ENCODE measurements at places on chromosomes 12 and 14.

DNA sequence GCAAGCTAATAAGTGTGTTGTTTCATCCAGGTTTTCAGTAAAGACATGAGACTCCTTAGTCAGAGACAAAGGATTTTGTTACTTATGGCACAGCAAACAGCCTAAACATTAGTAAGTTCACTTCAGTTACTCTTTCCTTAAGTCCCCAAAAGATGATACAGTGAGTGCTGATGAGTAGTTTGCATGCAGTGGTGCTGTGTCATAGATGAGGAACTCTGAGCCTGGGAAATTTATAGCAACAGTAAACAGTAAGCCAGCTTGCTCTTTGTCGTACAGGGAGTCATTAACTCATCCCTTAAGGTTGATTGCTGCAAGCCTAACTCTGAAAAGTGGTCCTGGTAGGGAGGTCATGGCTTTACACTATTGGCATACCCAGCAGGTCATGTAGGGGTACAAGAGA is 208.6 kb upstream of the OR4E1 start:
- DNase-seq = no peak

- no peak for DNase-seq
Observed at GRCh38 chr14:34667007-34667406, 37.1 kb upstream of the SNX6 start.

DNA sequence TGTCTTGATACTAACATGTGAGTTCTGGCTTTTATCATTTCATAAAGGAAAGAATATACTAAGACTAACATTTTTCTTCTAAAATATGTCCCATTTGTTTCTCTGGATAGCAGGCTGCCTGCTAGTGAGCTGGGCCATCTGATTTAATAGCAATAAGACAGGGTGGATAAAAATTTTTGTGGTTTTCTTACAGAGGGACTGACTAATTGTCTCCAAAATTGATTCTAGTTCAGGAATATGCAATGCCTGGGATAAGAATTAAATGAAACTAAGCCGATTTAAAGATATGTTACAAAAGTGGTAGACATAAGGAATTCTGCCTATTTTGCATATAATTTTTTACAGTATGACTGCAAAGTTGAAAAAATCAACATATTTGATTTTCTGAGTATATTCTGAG is 252.9 kb upstream of the NAV3 start:
- DNase-seq = no peak

DNA sequence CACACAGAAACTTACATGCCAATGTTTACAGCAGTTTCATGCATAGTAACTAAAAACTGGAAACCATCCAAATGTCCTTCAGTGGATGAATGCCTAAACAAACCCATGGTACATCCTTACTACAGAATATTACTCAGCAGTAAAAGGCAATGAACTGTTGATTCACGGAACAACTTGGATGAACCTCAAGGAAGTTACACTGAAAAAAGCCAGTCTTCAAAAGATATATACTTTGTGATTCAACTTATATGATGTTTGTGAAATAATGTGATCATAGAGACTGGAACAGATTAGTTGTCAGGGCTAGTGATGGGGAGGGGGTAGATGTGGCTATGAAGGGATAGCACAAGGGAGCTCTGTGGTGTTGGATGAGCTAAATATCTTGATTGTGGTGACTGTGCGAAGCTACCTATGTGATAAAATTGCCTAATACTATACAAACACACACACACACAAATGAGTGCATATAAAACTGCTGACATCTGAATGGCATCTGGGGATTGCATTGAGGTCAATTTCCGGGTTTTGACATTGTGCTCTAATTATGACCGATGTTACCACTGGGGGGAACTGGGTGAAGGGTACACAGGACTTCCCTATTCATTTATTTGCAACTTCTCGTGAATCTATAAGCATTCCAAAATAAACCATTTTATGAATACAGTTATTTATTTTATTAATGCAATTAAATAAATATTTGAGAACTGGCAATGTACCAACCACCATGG is 94.3 kb downstream of the RIN3 start:
- DNase-seq = no peak

GRCh38 chr12:132131229-132131628 is 12.9 kb downstream of the DDX51 start:
- DNase-seq = no peak

GRCh38 chr12:114440270-114441038 is 34.5 kb upstream of the TBX5 start:
- DNase-seq = no peak

DNA sequence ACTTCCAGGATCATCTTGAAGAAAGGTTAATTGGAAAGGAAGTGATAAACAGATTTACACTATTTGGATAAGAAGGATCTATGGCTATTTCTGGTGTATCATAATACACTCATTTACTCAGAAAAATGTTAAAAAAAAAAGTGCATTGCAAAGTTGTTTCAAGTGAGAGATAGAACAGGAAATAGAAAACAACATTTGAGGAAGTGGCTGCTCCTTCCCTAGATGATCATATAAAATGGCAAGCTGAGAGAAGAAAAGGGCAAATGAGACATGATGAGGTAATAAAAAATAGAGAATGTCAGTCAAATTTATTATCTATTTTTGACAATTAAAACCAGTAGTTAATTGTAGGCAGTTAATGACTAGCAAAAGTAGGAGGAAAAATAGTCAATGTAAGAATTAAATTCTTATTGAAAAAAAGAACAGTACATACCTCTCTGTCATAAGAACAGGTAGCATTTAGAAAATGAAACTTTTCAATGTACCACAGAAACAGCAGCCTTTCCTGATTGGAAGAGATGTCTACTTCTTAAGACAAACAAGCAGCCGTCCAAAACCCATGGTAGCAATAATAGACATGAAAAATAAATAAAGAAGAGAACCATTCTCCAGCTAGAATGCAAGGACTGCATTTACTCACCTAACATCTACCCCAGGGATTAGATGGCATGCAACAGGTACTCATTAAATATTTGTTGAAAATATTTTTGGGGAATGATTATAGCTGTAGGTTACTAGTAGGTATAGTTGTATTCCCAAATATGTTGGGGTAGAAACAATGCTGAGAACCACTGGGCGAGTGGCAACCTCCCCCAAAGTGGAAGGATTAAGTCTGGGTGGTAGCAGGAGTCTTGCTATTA is 63.9 kb upstream of the GRIP1 start:
- DNase-seq = no peak

DNA sequence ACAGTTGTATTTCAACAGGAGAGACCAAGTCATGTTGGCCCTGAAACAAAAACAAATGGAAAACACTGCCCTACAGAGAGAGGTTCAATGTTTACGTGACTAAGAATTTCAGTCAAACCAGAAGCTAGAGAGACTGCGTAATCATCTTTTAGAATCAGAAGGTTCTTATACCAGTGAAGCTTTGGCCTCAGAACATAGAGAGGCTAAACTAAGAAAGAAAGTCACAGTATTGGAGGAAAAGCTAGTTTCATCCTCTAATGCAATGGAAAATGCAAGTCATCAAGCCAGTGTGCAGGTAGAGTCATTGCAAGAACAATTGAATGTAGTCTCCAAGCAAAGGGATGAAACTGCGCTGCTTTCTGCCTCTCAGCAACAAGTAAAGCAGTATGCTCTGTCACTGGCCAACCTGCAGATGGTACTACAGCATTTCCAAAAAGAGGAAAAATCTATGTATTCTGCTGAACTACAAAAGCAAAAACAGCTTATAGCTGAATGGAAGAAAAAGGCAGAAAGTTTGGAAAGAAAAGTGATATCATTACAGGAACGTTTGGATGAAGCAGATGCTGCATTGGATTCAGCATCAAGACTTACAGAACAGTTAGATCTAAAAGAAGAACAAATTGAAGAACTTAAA is 32.5 kb upstream of the NUAK1 start:
- no peak for DNase-seq

- no peak for DNase-seq
Observed at GRCh38 chr12:19596434-19597166, 157.3 kb downstream of the AEBP2 start.

DNA sequence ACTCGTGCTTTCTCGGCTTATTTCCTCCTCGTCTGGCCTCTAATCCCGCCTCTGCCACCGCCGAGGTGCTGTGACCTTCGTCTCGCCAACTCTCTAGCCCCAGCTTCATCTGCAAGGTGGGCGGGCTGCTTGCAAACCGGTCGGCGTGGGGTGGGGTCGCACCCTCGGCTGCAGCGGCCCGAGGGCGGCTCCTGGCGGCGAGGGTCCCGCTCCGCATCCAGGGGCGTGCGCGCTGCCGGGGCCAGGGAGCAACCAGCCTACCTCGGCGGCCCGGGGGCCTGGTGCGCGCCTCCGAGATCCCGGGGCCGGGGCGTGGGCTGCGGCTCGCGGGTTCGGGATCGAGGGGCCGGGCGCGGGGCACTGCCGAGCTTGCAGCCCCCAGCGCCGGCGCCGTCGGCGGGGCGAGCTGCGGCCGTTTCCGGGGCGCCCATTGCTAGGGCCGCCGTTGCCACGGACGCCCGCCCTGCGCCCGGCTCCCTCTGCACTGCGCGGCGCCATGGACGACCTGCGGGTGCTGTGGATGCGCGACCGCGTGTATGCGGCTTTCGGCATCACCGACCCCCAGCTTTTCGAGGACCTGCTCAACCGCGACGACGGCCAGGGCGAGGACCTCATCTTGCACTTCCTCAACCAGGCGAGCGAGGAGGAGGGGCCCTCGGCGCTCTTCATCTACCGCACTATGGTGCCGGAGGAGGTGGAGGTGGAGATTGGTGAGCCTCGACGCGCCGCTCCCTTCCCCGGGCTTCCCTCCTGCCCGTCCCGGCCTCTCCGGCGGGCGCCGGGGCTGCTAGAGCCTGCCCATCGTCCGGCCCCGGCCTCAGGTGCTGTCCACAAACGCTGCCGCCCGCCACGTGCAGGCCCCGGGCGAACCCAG is at the start of gene DNAH10:
DNAH10 (plus strand) TSS at position 461 of the 874 bp plus-strand sequence; CDS start at position 497, 36 bp downstream.
- no peak for DNase-seq

- no peak for DNase-seq
Observed at GRCh38 chr14:103530390-103530789, 1.4 kb downstream of the TRMT61A start.

DNA sequence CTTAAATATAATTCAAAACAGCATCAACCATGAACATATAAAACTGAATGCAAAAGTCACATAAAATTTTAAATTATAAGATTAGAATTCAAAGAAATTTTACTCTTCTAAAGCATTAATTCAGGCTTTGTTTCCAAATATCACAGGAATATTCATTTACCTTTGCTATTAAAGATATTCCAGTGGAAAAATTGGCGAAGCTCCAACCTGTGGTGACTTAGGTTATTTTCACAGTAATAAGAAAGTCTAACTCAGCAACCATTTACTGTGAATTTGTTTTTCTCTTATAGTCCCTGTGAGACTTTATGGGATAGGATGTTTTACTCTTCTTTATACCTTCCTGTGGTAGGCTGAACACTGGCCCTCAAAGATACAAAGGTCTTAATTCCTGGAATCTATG is 3.2 kb downstream of the WDR89 start:
- DNase-seq = peak; percentile 51

DNA sequence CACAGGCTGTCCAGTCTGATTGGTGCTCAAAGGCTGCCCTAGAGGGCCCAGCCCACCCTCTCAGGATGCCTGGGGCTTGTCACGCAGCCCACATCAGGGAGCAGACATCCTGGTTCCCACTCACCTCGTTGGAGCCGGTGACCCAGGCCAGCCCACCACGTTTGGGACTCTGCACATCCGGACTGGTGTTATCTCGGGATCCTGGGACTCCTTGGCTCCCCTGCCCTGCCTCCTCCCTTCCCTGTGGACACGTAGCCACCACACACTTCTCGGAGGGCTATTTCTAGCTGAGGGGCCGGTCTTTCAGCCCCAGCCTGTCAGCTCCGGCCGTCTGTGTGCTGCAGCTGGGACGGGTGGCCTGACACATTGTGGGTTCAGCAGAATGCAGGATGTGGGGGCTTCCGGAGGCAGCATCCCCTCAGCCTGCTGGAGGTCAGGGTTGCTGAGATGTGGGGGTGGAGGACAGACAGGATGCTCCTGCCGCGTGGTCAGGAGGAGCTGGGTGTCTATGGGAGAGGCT is 12.8 kb upstream of the FGF23 start:
- no peak for DNase-seq

DNA sequence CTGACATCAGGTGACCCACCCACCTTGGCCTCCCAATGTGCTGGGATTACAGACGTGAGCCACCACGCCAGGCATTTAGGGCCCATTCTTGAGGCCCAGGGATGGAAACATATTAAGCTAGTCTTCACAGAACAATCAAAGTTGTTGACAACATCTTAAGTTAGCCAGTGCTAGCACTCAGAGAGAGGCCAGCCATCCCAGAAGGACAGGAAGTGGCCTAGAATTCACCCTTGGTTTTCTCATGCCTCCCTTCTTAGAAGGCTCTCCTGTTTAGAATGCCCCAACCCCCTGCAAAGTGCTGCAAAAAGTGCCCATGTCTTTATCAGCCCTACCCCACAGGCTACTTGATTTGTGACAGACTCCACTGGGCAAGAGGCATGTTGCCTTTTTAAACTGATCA is 12.1 kb upstream of the OR6J1 start:
- no peak for DNase-seq

DNA sequence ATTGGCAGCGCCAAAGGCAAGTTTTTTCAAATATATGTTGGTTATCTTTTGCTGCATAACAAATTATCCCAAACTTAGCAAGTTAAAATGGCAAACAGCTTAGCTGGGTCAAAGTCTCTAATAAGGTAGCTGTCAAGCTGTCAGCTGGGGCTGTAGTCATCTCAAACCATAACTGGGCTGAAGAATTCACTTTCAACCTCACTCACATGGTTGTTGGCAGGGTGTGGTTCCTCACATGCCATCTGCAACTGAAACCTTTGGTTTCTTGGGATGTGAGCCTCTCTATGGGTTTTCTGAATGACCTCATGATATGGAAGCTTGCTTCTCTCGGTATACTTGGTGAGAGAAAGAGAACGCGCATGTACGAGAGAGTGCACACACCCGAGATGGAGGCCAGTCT is 125.4 kb downstream of the LRIG3 start:
- no peak for DNase-seq

- DNase-seq = peak; percentile 34
Observed at GRCh38 chr12:80269803-80270552, 170.6 kb downstream of the OTOGL start.

DNA sequence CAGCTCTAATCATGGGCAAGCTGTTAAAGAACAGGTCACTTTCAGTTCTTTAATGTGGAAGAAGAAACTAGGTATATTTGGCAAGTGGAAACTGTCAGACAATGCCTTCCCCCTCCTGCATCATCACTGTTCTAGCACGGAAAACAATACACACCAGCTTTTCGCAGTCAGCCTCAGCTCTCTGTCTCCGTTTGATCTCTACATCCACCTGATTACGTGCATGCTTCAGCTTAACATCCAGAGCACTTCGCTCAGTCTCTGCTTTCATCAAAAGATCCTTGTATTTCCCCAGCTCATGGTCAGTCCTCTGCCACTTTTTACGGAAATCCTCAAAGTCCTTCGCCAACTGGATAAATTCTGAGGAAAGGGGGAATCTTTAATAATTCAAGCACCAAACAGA is 19.0 kb downstream of the RACGAP1 start:
- DNase-seq = no peak

DNA sequence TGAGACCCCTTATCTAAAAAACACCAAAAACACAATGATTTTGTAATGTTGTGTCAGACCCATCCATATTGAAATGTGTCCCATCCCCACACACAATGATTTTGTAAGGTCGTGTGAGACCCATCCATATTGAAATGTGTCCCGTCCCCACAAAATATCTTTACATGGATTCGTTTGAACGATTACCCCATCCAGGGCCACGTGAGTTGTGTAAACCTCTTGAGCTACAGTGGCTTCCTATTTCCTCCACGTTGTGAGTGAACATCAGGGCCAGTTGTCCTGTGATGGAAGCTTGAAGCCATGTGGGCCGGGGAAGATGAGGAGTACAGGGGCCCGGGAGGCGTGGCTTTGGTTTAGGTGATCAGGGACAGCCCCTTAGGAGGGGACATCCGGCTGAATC is 27.0 kb upstream of the ULK1 start:
- DNase-seq = no peak
